Activated gamma-delta T cell (primary cell): ENCODE measurements at places on chromosomes 16 and 17.

- no peak for DNase-seq
Measured at GRCh38 chr17:44786551-44787081, 27.8 kb downstream of the ADAM11 start.

DNA sequence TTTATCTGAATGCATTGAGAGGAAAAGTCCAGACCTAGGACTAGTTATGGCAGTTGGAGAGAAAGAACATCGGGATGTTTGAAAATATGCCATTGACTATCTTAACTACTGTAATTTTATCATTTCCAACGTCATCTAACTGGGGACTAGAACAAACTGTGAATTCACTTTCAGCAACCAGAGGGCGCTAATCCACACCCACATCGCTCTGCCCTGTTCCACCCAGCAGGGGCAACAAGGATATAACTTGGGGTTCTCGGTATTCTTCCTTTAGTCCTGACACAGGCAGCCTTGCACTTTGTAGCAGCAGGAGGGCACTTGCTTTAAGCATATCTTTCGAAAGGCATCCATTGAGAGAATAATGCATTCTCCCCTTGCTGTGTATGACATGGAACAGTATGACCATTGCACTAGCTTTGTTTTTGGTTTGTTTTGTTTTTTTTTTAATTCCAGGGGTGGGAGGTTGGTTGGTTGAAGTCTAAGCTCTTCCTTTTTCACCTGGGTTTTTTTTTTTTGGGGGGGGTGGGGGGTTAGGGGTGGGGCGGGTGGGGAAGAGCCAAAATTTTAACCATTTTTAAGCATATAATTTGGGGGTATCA is 31.5 kb downstream of the SIAH1 start:
- DNase-seq, result no peak

- DNase-seq, result no peak
Measured at GRCh38 chr16:87855852-87856715, 13.2 kb downstream of the SLC7A5 start.

DNA sequence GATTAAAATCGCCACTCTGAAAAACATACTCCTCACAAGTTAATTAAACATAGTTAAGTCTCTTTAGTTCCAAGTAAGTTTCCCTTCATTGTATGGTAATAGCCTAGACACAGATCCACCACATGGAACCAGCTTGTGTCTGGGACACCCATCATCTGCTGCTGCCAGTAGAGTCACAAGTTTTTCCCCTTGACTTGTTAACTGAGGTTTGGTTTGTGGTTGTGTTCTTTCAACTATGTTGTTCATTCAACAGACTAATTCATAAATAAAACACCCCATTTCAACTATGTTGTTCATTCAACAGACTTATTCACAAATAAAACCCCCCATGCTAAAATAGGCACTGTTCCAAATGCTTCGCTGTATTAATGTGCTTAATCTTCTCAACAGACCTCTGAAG is 24.4 kb downstream of the YWHAE start:
- no peak for DNase-seq

DNA sequence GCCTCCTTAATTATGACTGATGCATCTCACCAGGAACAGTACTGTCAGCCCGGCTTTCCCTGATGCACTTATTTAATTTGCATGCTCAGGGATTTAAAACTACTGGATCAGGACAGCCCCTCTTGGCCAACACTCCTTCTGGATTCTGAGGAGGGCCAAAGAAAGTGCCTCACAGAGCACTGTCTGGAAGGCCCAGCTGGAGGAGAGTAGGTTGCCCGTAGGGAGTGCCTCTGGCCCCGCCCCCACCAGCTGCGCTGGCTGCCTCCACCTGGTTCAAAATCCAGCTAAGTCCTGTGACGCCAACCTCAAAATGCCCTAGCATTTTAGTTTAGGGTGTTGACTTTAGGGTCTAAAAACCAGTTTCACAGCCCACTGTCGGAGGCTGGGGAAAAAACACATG is 49.4 kb upstream of the SREBF1 start:
- DNase-seq, result no peak

- DNase-seq, result no peak
Measured at GRCh38 chr17:39702901-39703893, 3.3 kb downstream of the ERBB2 start.

DNA sequence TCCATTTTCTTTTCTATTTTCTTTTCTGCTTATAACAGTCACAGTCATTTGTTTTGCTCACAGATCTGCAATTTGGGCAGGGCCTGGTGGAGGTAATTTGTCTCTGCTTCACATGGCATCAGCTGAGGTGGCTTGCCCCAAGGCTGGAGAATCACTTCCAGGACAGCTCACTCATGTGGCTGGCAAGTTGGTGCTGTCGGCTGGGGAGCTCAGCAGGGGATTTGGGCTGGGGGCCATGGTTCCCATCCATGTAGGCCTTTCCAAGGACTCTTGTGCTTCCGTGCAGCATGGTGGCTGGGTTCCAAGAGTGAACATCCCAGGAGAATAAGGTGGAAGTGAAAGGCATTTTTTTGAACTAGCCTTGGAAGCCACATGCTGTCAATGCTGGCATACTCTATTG is 85.7 kb downstream of the MGAT5B start:
- DNase-seq, result no peak

- DNase-seq, result no peak
Measured at GRCh38 chr17:33529816-33530215, 236.7 kb upstream of the ASIC2 start.

GRCh38 chr16:88622125-88622524 is 16.2 kb upstream of the IL17C start:
- DNase-seq, result no peak

DNA sequence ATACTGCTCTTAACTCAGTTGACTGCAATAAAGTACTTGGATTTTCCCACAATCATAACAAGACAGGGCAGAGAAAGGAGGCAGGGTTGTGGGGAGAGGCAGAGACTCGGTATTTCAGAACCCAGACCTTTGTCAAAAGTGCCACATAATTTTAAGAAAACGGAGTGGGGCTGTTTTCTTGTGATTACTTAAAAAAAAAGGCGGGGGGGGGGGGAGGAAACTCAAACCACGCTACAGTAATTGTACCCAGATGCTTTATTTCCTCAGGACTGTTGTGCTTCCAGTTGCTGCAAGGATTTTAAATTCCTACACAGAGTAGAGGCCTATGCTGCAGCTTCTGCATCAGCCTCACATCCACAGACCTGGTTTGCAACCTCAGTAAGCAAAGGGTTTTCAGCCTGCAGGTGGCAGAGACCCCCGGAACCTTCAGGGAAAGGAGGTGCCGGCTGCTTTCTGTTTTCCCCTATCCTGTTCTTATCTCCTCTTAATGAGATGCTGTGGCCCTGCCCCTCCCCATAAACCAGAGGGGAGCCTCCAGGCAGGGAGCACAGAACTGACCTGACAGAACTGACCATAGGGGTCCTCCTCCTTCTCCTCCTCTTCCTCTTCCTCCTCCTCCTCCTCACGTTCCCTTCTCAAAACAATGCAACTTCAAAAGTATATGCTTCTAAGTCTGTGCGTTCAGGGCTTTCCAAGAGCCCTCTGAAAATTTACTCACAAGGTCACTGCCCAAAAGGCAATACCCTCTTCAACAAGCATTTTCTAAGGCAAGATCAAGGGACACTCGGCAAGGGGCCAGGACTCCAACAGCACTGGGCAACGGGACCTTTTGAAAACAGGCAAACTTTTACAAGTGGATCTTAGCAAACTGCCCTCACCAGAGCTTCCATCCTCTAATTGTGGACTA is 7.5 kb downstream of the AXIN2 start:
- DNase-seq, result no peak

DNA sequence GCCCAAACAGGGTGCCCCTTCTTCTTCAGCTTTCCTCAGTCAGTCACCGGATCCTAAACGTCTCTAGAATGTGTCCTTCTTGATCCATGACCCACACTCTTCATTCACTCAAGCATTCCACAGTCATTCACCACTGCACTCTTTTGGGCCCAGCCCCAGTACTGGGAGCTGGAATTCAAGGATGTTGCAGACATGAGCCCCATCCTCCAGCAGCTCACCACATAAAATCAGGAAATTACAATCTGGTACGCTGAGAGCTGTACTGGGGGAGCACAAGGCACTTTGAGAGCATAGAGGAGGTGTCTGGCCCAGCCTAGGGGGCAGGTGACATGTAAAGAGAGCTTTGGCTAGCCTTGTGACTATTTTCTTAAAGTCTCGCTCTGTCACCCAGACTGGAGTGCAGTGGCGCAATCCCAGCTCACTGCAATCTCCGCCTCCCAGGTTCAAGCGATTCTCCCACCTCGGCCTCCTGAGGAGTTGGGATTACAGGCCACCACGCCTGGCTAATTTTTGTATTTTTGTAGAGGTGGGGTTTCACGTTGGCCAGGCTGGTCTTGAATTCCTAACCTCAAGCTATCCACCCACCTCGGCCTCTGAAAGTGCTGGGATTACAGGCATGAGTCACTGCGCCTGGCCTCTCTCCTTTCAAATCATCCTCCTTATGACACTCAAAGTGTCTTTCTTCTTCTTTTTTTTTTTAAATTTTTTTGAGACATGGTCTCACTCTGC is 18.7 kb downstream of the CES4A start:
- DNase-seq, result no peak

- DNase-seq, result no peak
Measured at GRCh38 chr16:1225051-1225451, at the start of gene TPSG1. Gene TPSG1 (minus strand): TSS chr16:1225268. CDS start chr16:1225252, 16 bp downstream.

- no peak for DNase-seq
Measured at GRCh38 chr17:4744999-4745969, 5.6 kb upstream of the CXCL16 start.

DNA sequence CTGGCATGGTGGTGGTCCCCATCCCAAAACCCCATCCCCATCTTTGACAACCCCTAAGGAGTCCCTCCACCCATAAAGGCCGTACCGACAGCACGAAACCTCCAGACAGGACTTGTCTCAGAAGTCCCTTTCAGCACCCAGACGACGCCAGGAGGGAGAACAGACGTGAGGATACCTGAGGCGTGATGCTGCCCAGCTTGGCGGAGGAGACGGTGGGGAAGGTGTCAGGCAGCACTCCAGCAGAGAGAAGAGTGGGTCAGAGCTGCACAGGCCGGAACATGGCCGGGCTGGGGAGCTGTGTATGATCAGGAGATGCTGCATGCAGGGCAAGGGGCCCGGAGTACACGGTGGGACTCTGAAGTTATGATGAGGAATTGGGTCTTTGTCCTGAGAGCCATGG is 244.2 kb downstream of the GSG1L start:
- DNase-seq, result no peak

- no peak for DNase-seq
Measured at GRCh38 chr17:81365601-81366585, 29.4 kb upstream of the BAHCC1 start.
